Muscle of leg (tissue), 16 donors: ENCODE measurements at places on chromosomes 4 and X. TPM values are rescaled to one million over a fixed set of nuclear protein-coding genes. Genes with fewer than 3 reads are reported as not detected.
A peak's percentile ranks its signal among the peaks of the same experiment; 100 is the strongest.

The RIBC1 gene
- 0.99 TPM for polyA plus RNA-seq

The SLC10A4 gene
- polyA plus RNA-seq, result 1.1 TPM

The GRK4 gene
- 7.0 TPM for polyA plus RNA-seq

The SLC38A5 gene
- 12.2 TPM for polyA plus RNA-seq

The EDA2R gene
- polyA plus RNA-seq, result 3.5 TPM

The SPIN2A gene
- polyA plus RNA-seq, result 2.5 TPM

The EDNRA gene
- 22.6 TPM for polyA plus RNA-seq

- no peak for DNase-seq
These were observed 340.1 kb upstream of the PPARGC1A start for GRCh38 chr4:24229978-24230377.

- DNase-seq, result no peak
These were observed 45.2 kb downstream of the PHKA2 start for GRCh38 chrX:18938710-18939109.

DNA sequence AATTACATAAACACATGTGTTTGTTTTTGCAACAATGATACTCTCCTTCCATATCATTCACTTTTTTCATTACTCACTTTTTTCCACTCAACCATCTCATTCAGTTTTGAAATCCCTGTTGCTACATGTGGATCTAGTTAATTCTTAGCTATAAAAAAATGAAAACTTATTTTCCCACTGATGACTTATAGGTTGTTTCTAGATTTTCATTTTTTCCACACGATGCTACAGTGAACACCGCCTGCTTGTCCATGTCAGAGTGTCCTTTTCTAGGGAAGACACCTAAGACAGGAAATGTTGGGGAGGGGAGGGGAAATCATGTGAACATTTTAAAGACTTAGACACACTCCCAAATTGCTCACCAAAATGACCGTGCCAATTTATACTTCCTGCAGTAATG, 70.2 kb downstream of the SUPT20HL2 start:
- DNase-seq, result peak; percentile 87

DNA sequence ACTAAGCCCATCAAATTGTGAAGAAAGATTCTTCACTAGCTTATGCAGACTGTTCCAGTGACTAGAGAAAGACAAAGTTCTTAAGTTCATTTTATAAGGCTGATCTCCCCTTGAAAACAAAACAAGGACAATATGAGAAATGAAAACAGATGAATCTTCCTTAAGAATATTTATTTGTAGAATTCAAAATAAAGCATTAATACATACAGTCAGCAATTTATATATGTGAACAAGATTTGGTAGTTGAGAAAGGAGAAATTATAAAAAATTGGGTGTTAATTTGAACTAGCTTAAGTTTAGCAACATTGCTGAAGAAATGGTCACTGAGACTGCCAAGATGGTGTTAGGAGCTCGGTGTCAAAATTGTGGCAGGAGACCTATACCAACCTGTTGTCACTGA, 41.4 kb upstream of the TAPT1 start:
- DNase-seq, result no peak

GRCh38 chr4:133759428-133759827, 442.2 kb downstream of the PABPC4L start:
- no peak for DNase-seq

GRCh38 chrX:35292522-35292921, 349.9 kb downstream of the FAM47B start:
- no peak for DNase-seq

DNA sequence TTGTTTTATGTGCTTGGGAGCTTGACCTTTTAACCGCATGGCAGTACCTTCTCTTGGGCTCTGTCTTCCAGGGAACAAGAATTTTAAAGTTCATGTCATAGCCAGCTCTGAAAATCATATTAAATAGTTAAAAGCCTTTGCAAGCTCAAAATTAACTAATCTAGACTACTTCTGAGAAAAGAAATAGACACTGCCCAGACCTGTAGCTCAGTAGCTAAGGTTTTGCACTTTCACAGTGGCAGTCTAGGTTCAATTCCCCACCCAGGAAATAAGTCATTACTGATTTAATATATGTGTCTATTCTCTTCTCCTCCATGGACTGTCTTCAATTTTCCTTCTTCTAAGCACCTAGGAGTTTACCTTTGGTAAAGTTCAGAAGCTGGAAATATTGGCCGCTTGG, 27.4 kb downstream of the HSD17B11 start:
- DNase-seq, result no peak

- no peak for DNase-seq
These were observed 11.7 kb downstream of the TRMT2B start for GRCh38 chrX:101040197-101040596.

GRCh38 chr4:93237521-93237920, 591.0 kb upstream of the ATOH1 start:
- DNase-seq, result no peak

DNA sequence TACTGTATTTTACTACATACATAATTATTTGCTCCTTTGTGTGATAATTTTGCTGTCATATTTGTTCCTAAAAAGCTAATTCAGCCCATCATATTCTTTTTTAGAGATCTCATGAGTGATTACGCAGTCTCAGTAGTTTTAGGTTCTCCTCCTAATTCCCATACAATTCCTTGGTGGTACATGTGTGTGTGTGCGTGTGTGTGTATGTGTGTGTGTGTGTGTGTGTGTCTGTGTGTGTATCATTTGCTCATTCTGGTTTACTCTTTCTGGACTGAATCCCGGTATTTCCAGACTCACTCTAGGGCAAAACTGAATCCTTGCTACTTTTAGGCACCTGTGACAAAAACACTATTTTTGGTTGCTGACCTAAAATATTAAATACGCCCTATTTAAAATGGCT, 34.9 kb downstream of the STK26 start:
- no peak for DNase-seq

GRCh38 chr4:41423117-41423516, 114.8 kb upstream of the LIMCH1 start:
- no peak for DNase-seq

DNA sequence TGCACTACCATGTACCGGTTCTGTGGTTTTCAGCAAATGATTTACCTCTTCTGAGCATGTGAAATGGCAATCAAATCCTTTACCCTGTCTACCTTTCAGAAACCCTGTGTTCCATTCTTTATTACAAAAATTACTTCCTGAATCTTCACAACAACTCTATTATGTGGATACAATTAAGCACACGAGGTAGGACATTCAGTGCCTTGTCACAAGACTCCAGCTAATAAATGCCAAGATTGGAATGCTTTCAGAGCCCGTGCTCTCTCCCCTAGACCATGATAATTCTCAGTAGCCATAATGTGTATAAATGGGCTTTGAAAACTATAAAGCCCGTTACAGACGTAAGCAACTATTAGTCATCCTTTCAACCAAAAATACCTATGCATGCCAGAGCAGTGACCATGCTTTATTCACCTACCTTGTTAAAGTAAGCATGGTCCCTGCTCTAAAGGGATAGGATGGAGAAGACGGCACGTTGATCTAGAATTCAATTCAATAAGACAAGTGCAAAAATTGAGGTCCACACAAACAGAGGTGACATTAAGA, 2.4 kb downstream of the RXFP1 start:
- no peak for DNase-seq

DNA sequence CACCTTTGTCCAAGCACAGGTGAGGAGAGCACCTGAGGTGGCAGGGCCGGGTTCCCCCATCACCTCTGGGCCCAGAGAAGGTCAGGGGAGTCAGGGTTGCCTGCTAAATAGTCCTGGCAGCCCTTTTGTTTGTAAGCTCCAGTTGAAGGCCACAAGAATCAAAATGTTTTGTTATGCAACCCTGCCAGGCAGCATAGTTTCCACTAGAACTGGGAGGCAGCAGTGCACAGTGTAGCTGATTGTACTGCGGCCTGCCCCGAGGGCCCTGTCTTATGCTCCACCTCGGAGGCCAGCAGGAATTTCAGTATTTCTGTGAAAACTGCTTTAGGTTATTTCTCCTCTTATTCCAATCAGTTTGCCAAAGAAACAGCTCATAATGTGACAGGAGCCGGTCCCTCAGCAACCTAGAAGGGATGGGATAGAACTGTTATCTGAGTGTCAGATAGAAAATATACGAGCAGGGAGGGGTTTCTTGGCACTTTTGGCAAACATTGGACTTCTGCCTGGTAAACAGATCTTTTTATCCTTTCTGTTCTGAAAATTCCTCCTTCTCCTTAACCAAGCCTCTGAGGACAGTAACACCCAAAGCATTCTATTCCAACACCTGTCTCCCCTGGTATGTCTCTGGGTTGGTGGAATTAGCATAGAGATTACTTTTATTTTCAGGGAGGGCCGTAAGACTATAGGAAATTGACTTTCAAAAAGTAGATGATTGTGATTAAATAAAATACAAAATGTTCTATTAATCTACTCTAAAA, 93.6 kb downstream of the LNX1 start:
- peak; percentile 94 for DNase-seq

DNA sequence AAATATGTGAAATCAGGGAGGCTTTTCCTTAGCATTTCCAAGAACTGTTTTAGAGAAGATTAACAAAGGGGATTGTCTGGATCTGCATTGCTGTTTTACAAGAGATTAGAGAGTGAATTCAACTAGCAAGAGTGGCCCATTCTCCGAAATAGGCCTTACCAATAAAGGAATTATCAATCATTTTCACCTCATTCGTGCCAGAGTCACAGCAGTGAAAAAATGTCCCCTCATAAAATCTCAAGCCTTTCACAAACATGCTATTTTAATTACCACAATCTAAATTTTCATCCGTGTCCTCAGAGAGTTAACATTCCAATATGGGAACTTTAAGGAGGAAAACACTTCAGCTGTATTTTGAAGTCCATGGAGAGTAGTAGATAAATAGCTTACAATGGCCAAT, 979.6 kb downstream of the RPA4 start:
- no peak for DNase-seq

GRCh38 chr4:6071959-6072720, 53.9 kb upstream of the C4orf50 start:
- peak; percentile 14 for DNase-seq

DNA sequence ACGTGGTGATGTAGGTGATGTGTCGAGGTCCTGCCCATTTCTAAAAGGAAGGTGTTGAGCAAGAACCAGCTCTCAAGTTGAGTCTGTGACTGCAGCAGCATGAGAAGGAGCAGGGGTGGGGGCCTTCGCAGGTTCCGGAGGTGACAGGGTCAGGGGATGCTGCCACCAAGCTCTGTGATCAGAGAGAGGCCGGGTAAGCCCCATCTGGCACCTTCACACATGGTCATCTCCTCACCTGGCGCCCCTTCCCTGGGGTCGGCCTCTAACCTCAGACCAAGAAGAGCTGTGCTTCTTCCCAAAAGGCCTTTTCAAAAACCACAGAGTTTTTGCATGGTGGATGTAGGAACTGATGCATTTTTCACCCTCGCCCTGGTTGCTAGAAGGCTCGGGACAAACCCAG, 137.6 kb downstream of the CPZ start:
- DNase-seq, result no peak

DNA sequence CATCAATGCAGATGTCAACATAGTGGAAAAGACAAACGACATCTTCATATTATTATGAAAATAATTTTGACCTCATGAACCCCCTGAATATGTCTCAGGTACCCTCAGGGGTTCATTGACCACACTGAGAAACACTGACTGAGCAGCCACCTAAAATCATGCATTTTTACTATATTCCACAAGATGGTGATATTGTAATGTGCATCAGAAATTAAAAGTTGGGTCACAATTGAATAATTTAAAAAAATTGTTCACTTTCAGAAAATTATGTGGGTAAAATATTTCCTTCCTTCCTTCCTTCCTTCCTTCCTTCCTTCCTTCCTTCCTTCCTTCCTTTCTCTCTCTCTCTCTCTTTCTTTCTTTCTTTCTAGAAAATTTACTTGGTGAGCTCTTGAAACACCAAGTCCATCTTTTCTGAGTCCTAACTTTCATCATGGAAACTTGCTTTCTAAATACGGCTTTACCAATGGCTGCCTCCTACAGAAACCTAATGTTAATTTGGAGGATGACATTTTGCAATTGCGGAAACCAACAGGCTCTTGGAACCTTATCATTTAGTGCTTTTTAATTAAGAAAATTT, 103.6 kb downstream of the RTL3 start:
- DNase-seq, result peak; percentile 41

DNA sequence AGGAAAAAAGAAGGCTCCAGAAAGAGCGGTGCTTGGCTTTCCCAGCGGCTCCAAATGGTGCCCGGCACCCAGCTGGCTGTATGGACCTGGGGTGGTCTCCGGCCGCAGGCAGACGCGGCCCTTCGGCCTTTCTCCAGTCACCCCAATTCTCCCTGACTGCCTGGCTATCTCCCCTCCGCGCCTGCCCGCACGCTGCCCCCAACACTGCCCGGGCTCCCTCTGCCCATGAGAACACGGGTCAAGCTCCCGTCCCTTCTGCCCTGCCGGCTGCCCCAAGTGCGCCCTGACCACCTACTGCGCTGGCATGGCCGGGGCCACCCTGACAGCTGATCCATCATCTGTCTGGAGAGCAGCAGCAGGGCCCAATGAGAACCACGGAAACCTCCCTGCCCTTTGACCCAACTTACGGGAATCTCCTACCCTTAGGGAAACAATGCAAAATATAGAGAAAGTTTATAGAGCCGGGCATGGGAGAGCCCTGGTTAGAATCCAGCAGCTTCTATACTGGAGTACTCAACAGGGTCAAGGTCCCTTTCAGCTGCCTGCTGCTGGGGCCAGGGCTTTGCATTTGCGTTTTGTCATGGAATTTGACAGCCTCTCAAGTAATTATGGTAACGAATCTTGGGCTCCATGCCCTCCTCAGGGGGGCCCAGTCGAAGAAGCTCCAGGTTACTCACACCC, 1.2 kb upstream of the FAM3A start:
- no peak for DNase-seq

DNA sequence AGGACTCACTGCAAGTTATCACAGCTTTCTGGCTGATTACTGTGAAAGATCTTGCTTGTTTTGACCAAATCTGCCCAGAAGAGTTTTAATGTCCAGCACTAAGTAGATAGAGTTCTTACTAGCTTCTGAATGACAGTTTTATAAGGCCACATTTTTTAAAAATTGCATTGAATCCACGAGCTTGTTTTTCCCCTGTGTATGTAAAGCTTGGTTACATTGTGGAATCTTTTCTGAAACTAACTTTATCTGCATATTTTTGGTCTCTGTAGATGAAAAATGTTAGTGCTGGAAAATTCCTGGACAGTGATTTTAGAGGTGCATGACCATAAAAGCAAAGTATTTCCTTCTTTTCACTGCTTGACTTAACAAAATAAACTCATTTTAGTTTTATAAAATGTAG, 650.3 kb upstream of the FAM241A start:
- DNase-seq, result peak; percentile 8

- peak; percentile 80 for DNase-seq
These were observed 78.7 kb upstream of the DCLK2 start for GRCh38 chr4:149999485-150000074.

DNA sequence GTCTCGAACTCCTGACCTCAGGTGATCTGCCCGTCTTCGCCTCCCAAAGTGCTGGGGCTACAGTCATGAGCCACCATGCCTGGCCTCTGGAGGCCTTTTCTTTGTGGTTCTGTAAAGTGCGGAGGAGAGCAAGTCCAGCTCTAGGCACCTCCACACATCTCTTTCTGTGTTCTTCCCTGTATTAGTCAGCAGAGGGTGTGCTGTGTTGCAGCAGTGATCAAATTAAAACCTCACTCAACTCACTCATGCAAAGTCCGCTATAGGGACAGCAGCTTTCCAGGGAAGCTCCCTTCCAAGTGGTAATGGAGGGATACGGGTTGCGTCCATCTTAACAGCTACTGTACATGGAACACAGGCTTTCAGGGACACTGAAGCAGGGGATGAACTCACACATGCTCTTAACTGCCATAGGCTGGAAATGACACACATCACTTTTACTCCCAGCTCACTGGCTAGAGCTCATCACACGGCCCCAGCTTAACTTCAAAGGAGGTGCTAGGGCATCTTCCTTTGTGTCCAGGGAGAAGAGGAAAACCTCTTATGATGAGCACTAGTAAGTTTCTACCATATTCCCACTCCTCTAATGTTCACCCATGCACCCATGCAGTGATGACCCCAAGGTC, 36.0 kb upstream of the CCNG2 start:
- DNase-seq, result peak; percentile 35
